Activated naive CD4-positive, alpha-beta T cell treated with anti-CD3 and anti-CD28 coated beads, Interleukin-2, amount 10 ng/mL, durations not matched to agents 7 days and 5 days (primary cell): ENCODE measurements at places on chromosomes 2 and 18.

DNA sequence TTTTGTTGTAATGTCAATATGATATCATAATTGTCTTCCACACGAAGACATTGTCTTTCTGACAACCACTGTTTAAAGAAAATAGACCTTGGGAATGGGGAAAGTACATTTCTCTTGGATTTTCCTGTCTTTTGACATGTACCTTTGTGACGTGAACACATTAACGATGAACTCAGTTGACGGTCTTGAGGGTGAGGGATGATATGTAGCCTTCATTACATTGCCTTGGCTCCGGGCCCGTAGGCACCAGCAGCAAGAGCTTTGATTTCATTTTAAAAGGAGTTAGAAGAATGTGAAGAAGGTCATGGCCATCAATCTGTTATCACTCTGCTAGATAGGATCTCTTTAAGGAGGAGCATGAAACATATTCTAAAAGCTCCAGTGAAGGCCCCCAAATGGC, 80.9 kb downstream of the LYPD6B start:
- DNase-seq, result no peak

DNA sequence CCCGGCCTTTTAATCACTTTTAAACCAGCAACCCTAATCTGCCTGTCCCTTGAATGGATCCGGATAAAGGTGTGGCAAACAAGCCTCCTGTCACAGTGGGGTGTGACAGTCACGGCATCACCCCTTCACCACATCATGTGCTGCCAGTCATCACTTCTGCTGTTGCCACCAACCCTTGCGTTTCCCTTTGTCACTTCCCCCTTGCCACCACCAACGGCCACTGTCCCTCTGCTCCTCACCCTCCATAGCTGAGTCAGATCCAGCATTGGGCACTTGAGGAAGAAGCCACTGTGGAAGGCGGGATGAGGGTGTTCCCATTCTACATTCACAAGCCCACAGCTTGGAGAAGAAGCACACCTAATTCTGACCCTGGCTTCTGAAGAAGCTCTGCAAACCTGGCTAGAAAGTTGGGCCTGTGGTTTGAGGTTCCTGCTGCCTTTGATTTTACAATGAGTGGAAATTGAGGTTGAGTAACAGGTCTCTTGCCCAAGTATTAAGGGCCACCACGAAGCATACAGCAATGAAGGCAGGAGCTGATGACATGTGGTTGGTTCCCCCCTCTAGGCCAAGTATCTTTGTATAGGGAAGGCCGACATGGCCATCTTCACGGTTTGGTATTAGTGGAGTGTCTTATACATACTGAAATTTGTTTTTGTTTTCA, 22.9 kb upstream of the DARS1 start:
- DNase-seq, result peak; percentile 85

GRCh38 chr2:147098940-147099339, 745.9 kb upstream of the ACVR2A start:
- no peak for DNase-seq

- no peak for DNase-seq
Observed at GRCh38 chr2:47664817-47665216, 118.1 kb upstream of the MSH6 start.

DNA sequence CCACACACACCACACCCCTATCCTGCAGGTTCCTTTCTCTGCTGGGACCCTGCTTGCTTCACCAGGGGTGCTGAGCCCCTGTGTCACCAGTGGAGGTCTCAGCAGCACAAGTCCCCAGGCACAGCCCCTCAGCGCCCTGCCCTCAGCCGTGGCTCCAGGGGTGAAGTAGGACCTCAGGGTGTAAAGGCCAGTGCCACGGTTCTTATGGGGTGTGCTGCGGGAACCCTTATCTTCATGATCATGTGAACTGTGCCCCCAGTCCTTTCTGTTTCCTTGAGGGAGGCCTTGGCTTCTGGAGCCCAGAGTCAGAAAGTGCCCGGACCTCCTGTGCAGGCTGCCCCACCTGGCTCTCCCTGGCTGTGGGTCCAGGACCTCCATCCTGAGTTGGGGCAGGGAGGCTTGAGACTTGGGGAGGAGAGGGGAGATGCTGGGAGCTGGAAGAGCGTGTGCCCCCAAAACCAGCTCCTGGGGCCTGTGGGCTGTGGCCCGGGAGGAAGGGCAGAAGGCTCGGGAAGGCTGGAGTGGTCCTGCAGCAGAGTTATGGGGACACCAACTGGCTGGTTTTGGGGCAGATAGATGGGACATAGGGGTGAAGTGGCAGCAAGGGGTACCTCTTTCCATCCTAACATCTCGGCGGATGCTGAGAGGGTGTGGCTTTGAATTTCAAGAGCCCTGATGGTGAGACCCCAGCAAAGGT, 20.2 kb upstream of the KLF11 start:
- no peak for DNase-seq

- DNase-seq, result no peak
Observed at GRCh38 chr18:66235206-66235605, 368.7 kb downstream of the CDH19 start.

- no peak for DNase-seq
Observed at GRCh38 chr2:129730979-129731378, 248.5 kb upstream of the RAB6C start.

- DNase-seq, result no peak
Observed at GRCh38 chr2:6368281-6368680, 497.4 kb downstream of the CMPK2 start.

- no peak for DNase-seq
Observed at GRCh38 chr2:10722252-10722825, 909 bp downstream of the ATP6V1C2 start.

DNA sequence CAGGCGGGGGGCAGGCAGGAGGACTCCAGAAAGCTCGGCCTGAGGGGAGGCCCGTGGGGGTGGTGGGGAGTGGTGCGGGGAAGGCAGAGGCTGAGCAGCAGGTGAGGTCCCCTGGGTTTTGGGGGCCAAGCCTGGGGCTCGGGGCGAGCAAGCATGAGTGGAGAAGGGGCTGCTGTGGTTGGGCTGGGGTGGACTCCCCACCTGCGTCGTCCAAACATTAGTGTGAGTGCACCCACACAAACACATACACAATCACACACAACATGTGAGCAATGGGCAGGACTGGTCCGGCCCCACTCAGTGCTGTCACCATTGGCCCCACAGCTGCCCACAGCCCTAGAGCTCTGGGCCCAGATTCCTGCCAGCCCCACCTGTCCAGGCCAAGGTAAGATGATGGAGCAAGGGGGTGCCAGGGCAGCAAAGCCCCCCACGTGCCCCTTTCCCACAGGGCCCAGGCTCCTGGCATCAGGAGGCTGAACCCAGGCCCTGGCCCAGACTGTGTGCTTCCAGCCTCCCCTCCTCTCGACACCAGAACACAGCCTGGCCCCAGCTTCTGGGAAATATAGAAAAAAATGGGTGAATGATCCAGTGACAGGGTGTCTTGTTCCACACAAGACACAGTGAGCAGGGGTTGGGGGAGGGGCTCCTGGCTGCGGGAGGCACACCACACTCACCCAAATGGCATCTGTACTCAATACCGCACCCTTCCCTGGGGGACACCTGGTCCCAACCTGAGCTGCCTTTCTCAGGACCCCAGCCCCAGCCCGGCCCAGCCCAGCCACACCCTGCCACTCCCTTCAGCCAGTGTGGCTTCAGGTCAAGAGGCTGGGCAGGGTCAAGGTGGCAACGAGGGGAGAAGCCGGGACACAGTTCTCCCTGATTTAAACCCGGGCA, 463 bp upstream of the ALPP start:
- no peak for DNase-seq

DNA sequence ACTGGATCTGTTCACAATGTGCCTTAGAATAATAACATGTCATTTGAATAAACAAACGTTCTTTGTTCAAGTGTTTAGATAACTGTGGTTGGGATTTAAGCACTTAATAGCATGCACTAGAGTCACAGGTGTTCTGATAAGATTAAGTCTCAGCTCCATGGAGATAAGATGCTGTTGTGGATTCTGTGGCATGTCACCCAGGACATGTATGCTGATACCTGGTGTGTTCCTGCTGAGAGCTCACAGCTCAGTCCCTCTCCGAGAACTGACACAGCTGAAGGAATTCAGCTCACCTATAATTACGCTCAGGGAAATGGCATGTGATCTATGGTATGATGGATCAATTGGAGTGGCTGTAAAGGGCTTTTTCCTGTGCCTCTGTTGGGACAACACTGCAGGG, 75.4 kb upstream of the ST6GAL2 start:
- DNase-seq, result no peak

DNA sequence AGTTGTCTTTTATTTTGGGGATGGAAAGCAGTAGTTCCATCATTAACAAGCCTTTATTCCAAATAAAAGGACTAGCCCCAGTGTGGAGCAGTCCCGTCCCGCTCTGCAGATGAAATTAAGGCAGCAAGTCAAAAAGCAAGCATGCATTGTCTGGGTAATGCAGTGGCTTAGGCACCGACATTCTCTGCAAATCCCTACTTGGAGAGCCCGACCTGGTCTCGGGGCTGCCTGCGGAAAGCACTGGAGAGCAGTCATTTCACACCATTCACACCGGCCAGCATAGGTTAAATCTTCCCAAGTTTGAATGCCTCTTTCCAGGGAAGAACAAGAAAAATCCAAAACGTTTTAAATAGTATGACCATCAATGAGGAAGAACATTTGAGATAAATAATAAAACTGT, 24.4 kb upstream of the RAB12 start:
- DNase-seq, result no peak

DNA sequence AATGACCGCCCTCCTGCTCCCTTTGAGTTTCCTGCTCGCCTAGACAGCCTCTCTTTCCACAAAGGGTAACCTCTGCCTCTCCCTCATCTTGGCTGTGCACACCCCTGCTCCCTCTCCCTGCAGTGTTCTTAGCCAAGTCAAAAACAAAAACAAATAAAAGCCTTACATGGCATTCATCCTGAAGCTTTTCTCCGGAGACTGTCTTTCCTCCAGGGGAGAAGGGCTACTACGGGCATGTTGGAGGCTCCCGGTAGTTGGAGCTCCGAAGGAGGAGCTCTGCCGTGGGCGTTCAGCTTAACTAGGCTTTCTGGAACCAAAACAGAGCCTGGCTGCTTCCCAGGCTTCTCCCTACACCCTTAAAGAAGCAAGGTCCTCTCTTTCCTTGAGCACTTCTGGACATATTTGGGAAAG, 104.2 kb downstream of the TPGS2 start:
- DNase-seq, result no peak

- DNase-seq, result no peak
Observed at GRCh38 chr2:80464275-80464674, 159.7 kb upstream of the LRRTM1 start.

DNA sequence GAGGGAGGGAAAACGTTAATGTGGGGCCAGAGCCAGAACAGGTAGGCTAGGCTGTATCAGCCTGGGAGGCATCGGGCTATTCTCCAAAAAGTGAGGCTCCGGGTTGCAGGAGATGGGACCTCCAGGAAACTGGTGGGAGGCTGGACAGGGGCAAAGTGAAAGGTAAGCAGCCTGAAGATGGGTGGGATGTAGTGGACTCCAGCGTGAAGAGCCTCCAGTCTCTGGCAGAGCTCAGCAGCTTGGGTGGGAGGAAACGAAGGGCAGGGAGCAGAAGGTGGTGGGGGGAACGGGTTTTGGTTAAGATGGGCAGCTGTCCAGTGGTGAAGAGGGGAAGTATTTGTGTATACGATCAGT, 3.1 kb upstream of the EMX1 start:
- peak; percentile 6 for DNase-seq

- peak; percentile 61 for DNase-seq
Observed at GRCh38 chr2:218880102-218880858, at the start of gene WNT10A. TSS of gene WNT10A (plus strand) at chr2:218880852. CDS start at chr2:218880996, 144 bp downstream.

DNA sequence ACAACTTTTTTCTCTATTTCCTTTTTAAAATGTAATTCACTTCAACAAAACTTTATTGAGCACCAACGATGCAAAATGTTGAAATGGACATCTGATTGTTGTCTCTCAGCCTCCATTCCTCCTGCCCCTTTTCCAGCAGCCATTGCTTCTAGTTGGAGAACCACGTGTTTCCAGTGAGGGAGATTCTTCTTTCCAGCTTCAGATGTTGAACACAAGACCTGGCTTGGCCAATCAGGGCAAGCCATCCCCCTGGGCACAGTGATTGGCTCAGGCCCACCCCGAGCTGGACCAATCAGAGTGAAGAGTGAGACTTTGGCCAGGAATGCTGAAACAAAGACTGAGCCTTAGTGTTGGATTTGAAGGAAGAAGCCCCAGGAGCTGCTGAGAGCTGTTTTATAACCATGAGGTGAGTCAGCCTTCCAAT, 59.0 kb downstream of the E2F6 start:
- DNase-seq, result no peak

DNA sequence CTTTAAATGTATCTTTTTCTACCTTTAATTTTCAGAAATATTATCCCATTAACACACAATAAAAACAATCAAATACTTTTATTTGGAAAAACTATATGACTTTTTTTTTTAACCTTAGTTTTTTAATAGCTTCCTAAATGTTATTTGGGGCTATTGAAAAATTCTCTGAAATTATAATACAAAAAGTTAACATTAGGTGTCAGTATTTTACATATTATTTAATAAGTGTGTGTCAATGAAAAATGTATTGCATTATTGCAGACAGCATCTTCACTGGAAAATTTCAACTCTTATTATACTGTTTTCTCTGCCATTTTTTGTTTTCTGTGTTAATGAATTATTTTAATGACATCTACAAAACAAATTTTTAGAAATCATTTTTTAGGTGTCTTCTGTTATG, 51.1 kb upstream of the ARHGAP15 start:
- no peak for DNase-seq

GRCh38 chr2:137644731-137645130, 319.5 kb upstream of the HNMT start:
- no peak for DNase-seq

- no peak for DNase-seq
Observed at GRCh38 chr2:103959174-103960128, 894.5 kb upstream of the POU3F3 start.

DNA sequence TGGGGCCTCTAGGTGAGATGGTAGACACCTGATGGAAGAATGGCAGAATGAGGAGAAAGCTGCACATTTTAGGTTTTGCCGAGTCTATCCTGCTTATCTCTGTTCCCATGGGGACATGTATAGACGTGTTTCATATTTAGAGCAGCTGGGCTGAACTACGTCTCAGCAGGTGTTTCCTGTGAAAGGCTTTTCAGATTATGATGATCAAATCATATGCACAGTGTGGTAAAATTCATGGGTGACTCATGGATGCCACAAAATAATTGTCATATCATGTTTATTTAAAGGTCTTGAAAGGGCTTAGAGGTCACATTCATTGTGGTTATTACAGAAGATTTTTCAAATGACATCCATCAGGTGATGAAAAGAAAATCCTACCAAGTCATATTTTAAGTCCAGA, 90.5 kb downstream of the ICOS start:
- peak; percentile 52 for DNase-seq

- DNase-seq, result no peak
Observed at GRCh38 chr2:163518762-163519161, 217.0 kb downstream of the FIGN start.

- DNase-seq, result no peak
Observed at GRCh38 chr2:150063432-150063889, 424.0 kb downstream of the RND3 start.

DNA sequence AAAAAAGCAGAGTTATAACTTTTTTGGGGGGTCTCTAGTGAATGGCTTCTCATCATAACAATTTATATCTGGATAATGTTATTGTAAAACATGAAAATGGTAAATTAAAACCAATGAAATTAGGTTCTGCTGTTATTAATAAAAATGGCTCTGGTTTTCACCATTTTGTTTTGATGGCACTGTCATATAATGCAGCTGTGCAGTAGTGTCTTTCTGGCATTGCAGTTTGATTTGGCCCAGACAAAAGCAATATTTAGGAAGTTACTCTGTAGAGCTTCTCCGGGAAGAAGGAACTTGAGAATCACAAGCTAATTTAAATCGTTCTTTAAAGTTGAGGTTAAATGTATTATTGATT, 15.1 kb upstream of the NT5C1B start:
- DNase-seq, result no peak

- no peak for DNase-seq
Observed at GRCh38 chr18:23354625-23355024, 98.5 kb upstream of the RIOK3 start.
